ENCODE measurements at places on chromosomes 2 and 18.

DNA sequence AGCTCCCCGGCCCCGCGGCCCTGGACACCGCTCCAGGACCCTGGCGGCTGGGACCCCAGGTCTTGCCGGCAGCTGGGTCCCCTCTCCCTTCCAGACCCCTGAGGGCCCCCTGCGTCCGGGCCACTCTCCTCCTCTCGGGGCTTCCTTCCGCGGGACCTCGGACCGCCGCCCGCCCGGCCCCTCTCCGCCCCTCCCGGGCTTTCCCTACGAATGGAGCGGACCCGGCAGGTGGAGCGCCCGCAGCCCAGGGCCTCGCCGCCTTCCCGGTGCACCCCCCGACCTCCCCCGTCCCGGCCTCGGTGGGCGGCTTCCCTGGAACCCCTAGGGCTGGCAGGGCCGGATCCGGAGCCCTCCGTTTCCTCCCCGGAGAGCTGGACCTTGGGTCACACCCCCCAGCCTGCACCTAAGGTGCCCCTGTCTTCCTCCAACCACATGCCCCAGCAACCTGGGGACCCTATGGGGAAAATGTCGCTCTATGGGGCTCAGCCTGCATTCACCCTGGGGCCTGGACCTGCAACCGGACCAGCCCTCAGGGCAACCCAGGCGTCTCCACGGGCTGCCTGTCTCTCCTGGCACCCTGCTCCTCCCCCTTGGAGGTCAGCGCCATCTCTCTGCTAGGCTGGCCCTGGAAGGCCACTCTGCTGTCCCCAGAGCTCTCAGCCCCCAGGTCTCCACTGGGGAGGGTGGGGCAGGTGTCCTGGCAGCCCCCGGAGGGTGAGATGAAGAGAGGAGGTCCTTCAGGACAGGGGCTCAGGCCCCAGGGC lies 730 bp downstream of the B3GNT7 start:
- DNase-seq, result no peak

DNA sequence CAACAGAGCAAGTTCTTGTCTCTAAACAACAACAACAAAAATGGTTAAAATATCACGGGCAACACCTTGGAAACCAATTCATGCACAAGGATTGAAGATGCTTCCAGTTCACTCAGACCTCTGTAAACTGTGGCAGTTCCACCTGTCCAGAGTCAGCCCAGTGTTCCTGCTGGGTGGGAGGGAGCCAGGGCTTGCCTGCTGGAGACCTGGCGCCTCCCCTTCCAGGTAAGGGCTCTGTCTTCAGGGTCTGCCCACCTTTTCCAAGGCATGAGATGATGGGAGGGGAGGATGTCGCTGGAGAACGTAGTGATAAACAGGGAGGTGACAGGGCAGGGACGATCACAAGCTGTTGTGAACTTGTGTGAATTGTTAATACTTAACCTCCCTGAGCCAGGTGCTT lies 9.8 kb upstream of the GPC1 start:
- no peak for DNase-seq

DNA sequence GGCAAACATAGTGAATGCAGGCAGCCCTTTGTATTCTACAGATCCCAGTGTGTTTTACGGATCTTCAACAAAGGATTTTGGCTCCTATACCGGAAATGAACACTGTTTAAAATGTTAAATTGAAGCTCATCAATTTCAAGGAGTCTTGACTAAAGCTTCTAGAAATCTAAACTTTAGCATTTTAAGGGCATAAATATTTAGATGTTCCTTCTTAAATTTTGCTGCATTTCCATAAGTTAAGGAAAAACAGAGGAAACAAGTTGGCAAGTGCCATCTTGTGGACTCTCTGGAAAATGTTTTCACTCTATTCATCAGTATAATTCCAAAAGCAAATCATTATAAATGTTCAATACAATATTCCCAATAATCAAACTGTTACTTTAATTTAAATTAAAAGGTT lies 19.6 kb downstream of the CHN1 start:
- no peak for DNase-seq

- no peak for DNase-seq
These were observed 17.4 kb downstream of the ZNF521 start for GRCh38 chr18:25334588-25334987.

GRCh38 chr2:41540272-41540998 lies 507.4 kb upstream of the PKDCC start:
- DNase-seq, result no peak

Measured in substantia nigra (tissue), 51 donors.